Anterior cingulate cortex (tissue), 58 donors: ENCODE measurements at places on chromosomes 7 and 10.
A peak's percentile ranks its signal among the peaks of the same experiment; 100 is the strongest.

DNA sequence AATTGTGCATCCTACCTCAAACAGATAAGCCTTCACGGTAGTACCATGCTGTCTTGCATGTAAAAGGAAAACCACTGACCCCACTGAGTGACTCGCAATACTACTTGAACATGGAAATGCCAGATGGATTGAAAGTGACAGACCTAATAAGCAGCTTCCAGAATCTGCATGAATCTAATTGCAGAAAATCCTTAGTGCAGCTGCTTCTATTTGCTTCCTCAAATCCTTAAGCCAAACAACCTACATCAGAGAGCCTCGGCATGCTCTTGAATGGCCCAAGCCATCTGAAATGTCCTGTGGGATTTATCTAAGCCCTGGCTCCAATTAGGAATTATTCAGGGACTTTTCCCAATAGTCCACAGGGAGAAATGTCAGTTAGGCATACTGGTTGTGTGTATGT is 509.5 kb upstream of the CELF2 start:
- no peak for DNase-seq

GRCh38 chr10:122189185-122189584 is 81.9 kb upstream of the BTBD16 start:
- no peak for DNase-seq

DNA sequence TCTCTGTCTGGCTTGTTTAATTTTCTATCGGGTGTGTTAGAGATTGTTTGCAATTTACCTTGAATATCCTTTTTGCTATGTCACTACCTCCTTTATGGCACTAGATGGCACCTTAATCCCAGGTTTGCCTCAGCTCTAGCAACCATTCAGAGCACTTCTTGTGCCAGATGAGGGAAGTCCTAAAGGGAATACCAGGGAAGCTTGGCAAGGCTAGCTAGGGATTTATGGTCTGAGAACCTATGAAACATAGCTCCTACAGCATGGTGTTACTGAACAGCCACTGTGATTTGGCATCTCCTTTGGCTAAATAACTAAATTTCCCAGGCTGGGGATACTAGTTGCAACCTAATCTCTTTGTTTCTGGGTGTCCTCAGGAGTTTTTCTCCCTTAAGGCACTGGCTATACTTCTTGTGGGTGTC is 69.0 kb upstream of the VOPP1 start:
- DNase-seq, result no peak

DNA sequence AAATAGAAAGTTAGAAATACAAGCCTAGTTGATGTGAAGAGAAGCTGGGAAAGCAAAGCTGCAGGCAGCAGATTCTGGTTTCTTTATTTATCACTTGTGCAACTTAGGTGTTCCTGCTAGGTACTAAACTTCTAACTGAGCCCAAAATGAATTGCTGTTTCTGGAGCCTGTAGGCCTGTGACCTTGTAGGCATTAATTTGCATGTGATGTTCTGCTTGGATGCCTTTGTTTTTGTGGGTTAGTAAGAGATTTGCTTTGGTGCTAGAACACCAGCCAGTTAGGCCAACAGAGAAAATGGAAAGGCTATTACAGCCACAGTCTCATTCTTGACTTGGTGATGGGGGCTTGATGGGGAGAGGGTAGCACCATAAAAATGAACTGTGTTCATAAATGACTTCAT is 370.7 kb downstream of the PPP1R3A start:
- no peak for DNase-seq

GRCh38 chr7:5296611-5297226 is 14.0 kb downstream of the SLC29A4 start:
- DNase-seq, result no peak

- no peak for DNase-seq
Measured at GRCh38 chr10:772227-772637, 82.8 kb upstream of the DIP2C start.

GRCh38 chr7:37825038-37825437 is 23.4 kb upstream of the NME8 start:
- DNase-seq, result no peak

DNA sequence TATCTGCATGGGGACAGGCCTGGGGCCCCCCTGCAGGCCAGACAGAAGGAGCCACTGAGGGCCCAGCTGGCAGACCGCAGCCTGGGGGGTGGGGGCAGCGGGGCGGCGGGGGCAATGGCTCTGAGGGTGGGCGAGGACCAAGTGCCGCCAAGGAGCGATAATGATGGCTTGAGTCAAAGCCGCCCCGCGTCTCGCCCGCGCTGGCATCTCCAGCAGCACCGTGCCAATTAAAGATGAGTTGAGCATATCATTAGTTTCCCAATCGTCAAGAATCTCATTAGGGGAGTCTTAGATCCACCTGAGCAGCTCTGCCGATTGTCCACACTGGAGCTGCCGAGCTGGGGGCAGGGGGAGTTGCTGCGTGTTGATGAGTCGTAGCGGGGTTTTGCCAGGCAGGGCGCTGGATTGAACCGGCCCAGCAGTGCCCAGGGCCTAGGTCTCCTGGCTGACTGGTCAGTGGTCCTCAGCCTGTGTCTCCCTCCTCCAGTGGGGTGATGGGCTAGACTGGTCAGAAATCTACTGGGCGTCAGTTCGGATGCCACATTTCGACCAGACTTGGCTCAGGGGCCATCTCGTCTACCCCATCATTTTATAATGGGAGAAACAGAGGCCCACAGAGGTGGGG is 41.0 kb upstream of the PSMG3 start:
- DNase-seq, result no peak

DNA sequence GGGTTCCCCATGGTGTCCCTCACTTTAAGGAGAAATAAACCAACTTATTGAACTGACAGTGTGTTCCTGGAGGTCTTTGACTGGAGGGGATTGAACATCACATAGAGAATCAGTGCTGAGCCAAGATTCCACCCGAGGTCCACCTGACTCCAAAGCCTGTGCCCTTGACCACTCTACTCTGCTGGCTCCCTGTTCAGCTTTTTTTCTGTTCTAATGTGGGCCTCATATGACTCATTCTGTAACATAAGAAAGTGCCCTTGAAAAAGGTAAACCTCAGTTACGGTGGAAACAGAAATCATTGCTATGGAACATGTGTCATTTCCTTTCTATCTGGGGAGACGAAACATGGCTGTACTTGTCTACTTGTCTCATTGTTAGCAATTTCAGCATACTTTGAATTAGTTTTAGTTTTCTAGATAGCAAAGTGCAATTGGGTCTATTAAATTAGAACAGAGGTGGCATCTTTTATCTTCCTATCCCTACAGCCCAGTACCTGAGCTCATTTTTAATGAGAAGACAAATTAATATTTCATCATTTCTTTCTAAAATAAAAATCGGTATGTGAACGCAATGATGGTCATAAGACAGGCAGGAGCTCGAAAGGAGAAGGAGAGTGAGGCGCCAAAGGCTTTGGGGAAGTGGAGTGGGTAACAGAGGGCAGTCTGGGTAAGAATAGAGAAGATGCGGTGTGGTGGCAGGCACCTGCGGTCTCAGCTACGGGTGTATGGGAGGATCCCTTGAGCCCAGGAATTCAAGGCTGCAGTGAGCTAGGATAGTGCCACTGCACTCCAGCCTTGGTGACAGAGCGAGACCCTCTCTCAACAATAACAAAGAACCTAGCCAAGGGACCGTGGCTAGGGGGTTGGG is 1.5 kb downstream of the GSDME start:
- no peak for DNase-seq

GRCh38 chr10:106498675-106499074 is 665.8 kb downstream of the SORCS1 start:
- no peak for DNase-seq

DNA sequence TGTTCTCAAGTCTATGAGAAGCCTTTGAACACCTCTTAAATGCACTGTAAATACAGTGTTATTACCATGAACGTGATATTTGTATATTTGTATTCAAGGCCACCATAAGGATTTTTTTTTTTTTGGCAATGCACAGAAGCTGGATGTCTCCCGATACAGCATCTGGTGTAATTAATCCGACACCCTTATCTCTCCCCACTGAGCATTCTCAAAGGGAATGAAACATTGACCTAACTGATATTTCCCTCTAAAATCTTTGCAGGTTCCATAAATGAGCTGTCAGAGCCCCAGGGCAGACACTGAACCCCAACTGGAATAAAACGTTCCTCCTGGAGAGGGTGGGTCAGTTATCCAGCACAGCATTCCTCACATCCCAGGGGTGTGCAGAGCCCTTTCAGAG is 316.6 kb downstream of the PAXIP1 start:
- no peak for DNase-seq

GRCh38 chr7:107559864-107560263 is 3.9 kb downstream of the COG5 start:
- DNase-seq, result no peak

GRCh38 chr10:132245056-132245455 is 58.3 kb downstream of the DPYSL4 start:
- DNase-seq, result no peak

- no peak for DNase-seq
Measured at GRCh38 chr10:42867571-42867970, 85.0 kb downstream of the BMS1 start.

DNA sequence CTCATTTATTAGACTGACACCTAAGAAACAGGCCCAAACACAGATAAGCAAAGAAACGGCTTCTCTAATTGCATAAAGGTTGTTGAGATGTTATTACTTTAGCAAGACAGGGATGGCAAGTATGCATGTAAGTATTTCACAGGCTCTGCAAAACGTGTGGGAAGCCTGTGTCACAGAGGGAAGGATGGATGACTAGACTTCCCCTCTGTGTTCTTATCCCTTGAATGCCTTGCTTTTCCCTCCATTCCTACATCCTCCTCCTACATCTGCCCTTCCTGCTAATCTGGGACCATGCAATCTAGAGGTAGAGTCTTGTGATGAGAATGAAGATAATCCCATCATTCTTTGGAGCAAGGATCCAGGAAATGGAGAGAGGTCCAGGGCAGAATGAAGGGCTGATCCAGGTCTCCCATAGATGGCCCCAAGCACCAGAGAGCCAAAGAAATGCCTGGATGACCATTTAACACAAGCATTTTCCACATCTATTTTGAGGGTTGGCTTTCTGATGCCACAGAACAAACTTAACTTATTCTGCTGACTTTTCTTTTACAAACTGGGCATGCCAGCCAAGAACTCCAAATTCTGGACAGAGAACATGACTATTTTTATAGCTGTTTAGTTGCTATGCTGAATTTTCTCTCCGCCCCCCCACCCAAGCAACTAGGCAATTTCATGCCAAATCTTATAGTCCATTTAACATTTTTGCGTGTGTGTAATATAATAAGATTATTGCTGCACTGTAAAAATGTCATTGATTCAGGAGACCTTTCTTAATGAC is 48.1 kb downstream of the NRP1 start:
- DNase-seq, result no peak

- DNase-seq, result no peak
Measured at GRCh38 chr10:815338-816090, 116.0 kb downstream of the LARP4B start.

GRCh38 chr7:122300956-122301833 is 3.4 kb downstream of the FEZF1 start:
- DNase-seq, result no peak

DNA sequence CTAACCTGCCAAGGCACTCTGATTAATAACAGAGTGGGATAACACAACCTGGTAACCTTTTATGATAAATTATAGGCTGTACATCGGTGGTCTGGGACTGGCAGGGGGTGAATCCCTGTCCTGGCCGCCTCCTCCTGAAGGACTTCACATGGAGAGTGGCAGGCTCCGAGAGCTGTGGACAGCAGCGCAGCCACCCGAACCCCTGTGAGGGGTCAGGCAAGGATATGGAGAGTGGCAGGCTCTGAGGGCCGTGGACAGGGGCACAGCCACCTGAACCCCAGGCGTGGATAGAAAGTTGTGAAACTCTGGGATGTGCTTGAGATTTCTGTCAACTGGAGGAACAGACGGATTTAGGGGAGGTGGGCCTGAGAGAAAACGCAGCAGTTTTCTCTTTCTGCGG is 107.0 kb upstream of the MGMT start:
- no peak for DNase-seq

GRCh38 chr10:2948127-2948854 is 119.1 kb upstream of the PFKP start:
- DNase-seq, result no peak

DNA sequence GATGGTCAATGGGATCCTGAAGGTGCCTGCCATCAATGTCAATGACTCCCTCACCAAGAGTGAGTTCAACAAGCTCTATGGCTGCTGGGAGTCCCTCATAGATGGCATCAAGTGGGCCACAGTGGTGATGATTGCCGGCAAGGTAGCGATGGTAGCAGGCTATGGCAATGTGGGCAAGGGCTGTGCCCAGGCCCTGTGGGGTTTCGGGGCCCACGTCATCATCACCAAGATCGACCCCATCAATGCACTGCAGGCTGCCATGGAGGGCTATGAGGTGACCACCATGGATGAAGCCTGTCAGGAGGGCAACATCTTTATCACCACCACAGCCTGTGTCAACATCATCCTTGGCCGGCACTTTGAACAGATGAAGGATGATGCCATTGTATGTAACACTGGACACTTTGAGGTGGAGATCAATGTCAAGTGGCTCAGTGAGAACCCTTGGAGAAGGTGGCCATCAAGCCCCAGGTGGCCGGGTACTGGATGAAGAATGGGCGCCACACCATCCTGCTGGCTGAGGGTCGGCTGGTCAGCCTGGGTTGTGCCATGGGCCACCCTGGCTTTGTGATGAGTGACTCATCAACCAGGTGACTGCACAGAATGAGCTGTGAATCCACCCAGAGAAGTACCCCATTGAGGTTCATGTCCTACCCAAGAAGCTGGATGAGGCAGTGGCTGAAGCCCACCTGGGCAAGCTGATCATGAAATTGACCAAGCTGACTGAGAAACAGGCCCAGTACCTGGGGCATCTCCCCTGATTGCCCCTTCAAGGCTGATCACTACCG is 63.0 kb upstream of the ANTXRL start:
- DNase-seq, result no peak

DNA sequence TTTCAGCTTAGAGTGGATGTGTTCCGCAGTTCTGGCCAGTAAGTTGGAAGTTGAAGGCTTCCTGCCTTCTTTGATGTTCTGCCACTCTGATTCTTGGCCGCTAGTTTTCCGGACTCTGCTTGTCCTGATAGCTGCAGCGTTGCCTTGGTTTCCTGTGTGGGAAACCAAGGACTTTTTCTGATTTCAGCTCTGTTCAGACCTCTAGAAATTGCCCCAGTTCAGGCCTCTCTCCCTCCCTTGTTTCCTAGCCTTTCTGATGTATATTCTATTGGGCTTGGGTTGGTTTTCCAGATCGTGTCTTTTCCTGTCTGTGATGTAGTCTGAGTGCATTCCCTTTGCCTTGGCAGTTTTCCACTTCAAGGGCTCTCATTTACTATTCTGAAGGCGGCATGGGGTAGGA is 318.7 kb downstream of the BBS9 start:
- DNase-seq, result no peak

GRCh38 chr10:34524369-34525091 is 290.6 kb downstream of the PARD3 start:
- DNase-seq, result no peak

DNA sequence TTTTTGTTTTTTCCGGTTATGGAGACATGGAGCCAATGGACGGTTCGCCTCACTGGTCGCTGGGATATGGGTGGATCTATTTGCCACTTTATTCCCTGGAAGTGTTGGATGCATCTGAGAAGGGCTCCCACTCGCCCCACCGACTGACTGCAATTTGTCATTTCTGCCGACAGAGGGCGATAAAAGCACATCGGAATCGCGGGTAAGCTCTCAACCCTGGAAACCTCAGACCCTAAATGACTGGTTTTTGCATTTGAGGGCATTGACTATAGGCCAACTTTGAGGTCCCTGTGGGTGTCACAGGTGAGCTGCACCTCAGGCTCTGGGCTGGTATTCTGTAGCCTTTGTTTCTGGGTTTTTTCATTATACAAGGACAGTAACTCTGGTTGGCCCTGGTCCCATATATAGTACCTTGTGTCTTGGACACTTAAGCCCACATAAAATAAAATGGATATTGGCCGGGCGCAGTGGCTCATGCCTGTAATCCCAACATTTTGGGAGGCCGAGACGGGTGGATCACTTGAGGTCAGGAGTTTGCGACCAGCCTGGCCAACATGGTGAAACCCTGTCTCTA is 11.9 kb upstream of the OPALIN start:
- DNase-seq, result peak; percentile 22
